Aorta (tissue), 5 donors: ENCODE measurements at places on chromosomes 12 and 14. TPM values are rescaled to one million over a fixed set of nuclear protein-coding genes. Genes with fewer than 3 reads are reported as not detected.

GRCh38 chr14:55026441-55026792 lies 482 bp downstream of the WDHD1 start:
- no peaks in the 10 kb centered on the region for H3K36me3 ChIP-seq
- DNase-seq: no peak
- peak overlapping the region; percentile 42 for H3K4me3 ChIP-seq

GRCh38 chr12:110776410-110776809 lies 33.7 kb upstream of the PPP1CC start:
- no peak for DNase-seq
- H3K4me1 ChIP-seq: no peaks in the 10 kb centered on the region
- H3K27me3 ChIP-seq: no peaks in the 10 kb centered on the region
- no peak overlapping the region for H3K27ac ChIP-seq
- H3K4me3 ChIP-seq: no peak overlapping the region

DNA sequence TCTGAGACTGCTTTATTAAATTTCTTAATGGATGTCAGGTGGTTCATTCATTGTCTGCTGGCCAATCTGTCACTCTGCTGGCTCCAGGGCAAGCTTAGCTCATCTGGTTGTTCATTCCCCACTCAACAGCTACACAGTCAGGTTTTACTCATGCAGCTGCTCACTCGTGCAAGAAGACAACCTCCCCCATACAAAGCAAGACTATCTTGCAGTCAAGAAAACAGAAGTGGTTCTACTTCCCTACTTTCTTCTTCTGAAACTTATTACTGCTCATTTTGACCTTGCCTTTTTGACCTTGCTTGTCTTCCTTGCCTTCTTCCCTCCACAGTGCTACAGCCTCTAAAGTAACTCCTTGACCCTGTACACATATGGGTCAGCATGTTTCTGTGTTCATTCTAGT lies 277.9 kb downstream of the SSPN start:
- H3K27me3 ChIP-seq: no peaks in the 10 kb centered on the region
- H3K4me1 ChIP-seq: no peaks in the 10 kb centered on the region
- H3K4me3 ChIP-seq: no peak overlapping the region
- no peak for DNase-seq
- no peak overlapping the region for H3K27ac ChIP-seq

GRCh38 chr14:91873471-91874415 lies 6.4 kb upstream of the TC2N start:
- peaks cover 7% of the 10 kb centered on the region for H3K4me1 ChIP-seq
- no peak overlapping the region for H3K4me3 ChIP-seq

DNA sequence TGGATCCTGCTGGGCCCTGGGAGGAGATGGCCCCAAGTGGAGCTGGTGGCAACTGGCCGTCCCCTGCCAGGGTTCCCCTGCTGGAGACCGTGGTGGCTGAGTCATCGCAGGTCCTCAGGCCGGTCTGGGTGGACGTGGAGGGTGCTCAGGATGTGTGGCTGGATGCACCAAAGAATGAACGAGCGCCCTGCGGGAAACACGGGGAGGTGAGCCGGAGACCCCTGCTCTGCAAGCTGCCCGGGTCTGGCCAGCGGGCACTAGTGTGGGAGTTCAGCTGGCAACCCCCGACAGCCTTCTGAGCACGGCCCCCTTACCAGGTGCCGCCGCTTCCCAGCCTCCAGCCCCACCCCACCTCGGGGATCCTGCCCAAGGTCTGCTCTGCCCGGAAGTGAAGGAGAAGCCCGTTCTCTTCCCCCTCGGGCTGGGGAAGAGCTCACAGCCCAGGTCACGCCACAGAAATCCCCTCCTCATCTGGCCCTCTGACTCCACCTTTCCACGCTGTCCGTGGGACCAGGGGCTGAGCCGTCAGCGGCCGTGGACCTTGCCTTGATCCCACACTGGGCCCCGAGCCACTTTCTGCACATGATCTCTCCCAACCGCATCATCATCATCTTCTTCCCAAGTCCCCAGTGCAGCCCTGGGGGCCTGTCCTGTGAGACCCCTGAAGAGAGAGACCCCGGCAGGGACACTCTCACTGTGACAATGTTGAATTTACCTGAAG lies 165.5 kb downstream of the KIF26A start:
- no peak overlapping the region for H3K4me3 ChIP-seq
- DNase-seq: peak; percentile 67
- H3K36me3 ChIP-seq: no peaks in the 10 kb centered on the region
- H3K27me3 ChIP-seq: no peaks in the 10 kb centered on the region

- H3K4me1 ChIP-seq: no peaks in the 10 kb centered on the region
- no peak overlapping the region for H3K4me3 ChIP-seq
- no peaks in the 10 kb centered on the region for H3K36me3 ChIP-seq
Measured at GRCh38 chr14:61050417-61050816, 69.4 kb downstream of the SLC38A6 start.

GRCh38 chr14:98494582-98494981 lies 777.4 kb downstream of the BCL11B start:
- DNase-seq: no peak
- H3K27me3 ChIP-seq: no peaks in the 10 kb centered on the region
- no peaks in the 10 kb centered on the region for H3K4me1 ChIP-seq
- H3K27ac ChIP-seq: no peak overlapping the region
- no peaks in the 10 kb centered on the region for H3K36me3 ChIP-seq
- H3K4me3 ChIP-seq: no peak overlapping the region

FBLN5 gene
- 407 TPM for total RNA-seq

- DNase-seq: peak; percentile 14
- H3K4me3 ChIP-seq: no peak overlapping the region
- H3K27ac ChIP-seq: no peak overlapping the region
- H3K27me3 ChIP-seq: no peaks in the 10 kb centered on the region
Measured at GRCh38 chr14:68768316-68768715, 24.6 kb downstream of the ZFP36L1 start.

GLT8D2 gene
- total RNA-seq: 64.4 TPM

CLEC2A gene
- not detected for total RNA-seq

RPGRIP1 gene
- total RNA-seq: 0.39 TPM

ALX1 gene
- total RNA-seq: not detected

GRCh38 chr14:52951681-52952554 lies 1.1 kb upstream of the FERMT2 start:
- H3K27ac ChIP-seq: peak overlapping the region; percentile 43
- H3K4me1 ChIP-seq: peaks cover 5% of the 10 kb centered on the region

HOXC10 gene
- total RNA-seq: 32.0 TPM

RDH11 gene
- total RNA-seq: 34.8 TPM

- no peaks in the 10 kb centered on the region for H3K27me3 ChIP-seq
- H3K36me3 ChIP-seq: no peaks in the 10 kb centered on the region
- H3K4me3 ChIP-seq: no peak overlapping the region
- no peak for DNase-seq
Measured at GRCh38 chr12:104942075-104942474, 16.0 kb downstream of the SLC41A2 start.

- H3K27me3 ChIP-seq: no peaks in the 10 kb centered on the region
- H3K36me3 ChIP-seq: no peaks in the 10 kb centered on the region
Measured at GRCh38 chr12:54134850-54135249, 53.9 kb downstream of the SMUG1 start.

TPH2 gene
- not detected for total RNA-seq

NXPH4 gene
- total RNA-seq: 0.55 TPM

DNA sequence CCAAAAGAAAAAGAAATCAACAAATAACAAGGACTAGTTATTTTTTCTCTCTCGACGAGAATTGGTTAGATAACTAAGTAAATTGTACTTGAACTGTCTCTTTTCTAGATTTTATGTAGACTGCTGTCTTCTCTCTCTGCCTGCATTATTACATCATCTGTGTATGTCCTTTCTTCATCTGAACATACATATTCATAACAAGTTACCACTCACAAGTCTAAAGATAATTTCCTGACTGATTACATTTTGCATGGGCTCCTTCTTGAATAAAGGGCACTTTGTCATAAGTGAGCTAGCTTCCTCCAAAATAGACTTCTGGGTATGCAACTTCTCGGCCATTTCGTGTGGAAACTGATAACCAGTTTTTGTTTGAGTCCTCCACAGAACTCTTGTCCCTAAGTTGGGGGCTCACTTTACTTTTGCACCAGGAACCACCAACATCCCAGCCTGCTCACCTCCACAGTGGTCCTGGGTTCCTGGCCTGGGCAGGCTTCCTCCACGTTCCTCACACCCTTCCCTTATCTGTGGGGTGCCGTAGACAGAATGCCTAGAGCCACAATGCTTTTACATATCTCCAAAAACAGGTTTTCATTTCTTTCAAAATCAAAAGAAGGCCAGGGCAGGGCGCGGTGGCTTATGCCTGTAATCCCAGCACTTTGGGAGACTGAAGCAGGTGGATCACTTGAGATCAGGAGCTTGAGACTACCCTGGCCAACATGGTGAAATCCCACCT lies 6.2 kb upstream of the DDX47 start:
- no peaks in the 10 kb centered on the region for H3K4me1 ChIP-seq
- no peaks in the 10 kb centered on the region for H3K27me3 ChIP-seq
- no peaks in the 10 kb centered on the region for H3K36me3 ChIP-seq
- no peak overlapping the region for H3K4me3 ChIP-seq
- DNase-seq: no peak
- no peak overlapping the region for H3K27ac ChIP-seq

- H3K27ac ChIP-seq: no peak overlapping the region
- DNase-seq: no peak
- no peaks in the 10 kb centered on the region for H3K36me3 ChIP-seq
Measured at GRCh38 chr14:57573173-57573572, 79.5 kb upstream of the CCDC198 start.

- no peak for DNase-seq
- no peaks in the 10 kb centered on the region for H3K36me3 ChIP-seq
- H3K4me1 ChIP-seq: no peaks in the 10 kb centered on the region
- no peak overlapping the region for H3K27ac ChIP-seq
- H3K4me3 ChIP-seq: no peak overlapping the region
Measured at GRCh38 chr12:43329375-43329774, 222.6 kb downstream of the ADAMTS20 start.

DNA sequence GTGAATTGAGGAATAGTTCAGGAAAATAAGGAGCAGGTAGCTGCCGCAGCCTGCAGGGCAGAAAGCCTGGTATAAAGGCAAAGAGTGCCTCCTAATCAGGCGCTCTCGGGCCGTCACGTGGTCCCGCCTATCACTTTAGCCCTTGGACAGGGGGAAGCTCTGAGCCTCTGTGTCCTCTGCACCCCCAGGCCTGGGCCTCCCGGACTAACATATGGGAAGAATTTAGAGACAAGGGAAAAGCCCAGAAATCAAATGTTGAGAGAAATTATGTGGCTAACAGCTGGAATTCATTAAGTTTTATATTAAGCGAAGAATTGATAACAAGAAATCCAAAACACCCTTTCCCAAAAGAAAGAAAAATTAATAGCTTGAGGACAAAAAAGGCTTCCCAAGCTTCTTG lies 417.7 kb downstream of the ATP23 start:
- no peaks in the 10 kb centered on the region for H3K27me3 ChIP-seq
- H3K4me1 ChIP-seq: no peaks in the 10 kb centered on the region
- H3K4me3 ChIP-seq: no peak overlapping the region
- H3K36me3 ChIP-seq: no peaks in the 10 kb centered on the region

- no peak for DNase-seq
- H3K4me3 ChIP-seq: no peak overlapping the region
- H3K27me3 ChIP-seq: no peaks in the 10 kb centered on the region
Measured at GRCh38 chr12:64825143-64826021, 935 bp downstream of the TBC1D30 start.

GRCh38 chr14:75425446-75425845 lies 2.4 kb upstream of the JDP2 start:
- H3K27ac ChIP-seq: no peak overlapping the region
- no peaks in the 10 kb centered on the region for H3K4me1 ChIP-seq
- no peak overlapping the region for H3K4me3 ChIP-seq
- no peaks in the 10 kb centered on the region for H3K36me3 ChIP-seq

DNA sequence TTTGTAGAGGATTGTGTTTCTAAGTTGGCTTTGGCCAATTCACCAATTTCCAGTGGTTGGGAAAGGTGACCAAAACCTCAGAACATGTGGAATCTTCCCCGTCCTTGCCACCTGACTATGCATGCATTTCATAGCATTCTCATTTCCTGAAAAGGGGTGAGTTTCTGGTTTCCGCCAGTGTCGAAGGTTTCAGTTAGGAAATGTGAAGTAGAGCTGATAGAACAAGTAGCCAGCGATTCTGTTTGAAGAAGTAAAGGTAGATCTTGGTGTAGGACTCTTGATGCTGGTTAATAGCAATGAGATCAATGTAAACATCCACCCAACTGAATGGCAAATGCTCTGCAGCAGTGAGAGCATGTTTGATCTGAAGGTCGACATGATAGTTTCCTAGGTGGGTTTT lies 15.9 kb downstream of the SMOC1 start:
- no peaks in the 10 kb centered on the region for H3K36me3 ChIP-seq
- H3K4me1 ChIP-seq: no peaks in the 10 kb centered on the region

DNA sequence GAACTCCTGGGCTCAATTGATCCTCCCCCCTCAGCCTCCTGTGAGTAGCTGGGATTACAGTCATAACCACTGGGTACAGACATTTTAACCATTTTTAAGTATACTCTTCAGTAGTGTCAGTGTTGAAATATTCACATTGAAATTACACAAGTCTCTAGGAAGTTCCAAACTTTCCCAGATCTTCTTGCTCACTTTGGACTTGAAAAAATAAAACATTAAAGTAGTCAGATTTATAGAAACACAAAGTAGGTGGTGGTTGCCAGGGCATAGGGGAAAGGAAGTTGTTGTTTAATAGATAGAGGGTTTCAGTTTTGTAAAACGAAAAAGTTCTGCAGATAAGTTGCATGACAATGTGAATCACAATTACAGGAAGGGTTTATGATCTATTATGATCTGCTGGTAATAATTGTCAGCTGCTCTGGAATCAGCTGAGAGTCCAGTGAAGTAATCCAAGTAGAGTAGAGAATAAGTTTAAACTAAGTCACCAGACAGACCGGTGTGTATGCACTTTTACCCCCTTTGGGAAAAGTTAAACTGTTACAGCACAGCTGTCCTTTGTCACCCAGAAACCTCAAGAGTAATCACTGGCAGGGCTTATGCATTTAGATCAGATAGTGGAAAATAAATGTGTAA lies 27.4 kb downstream of the PCNX1 start:
- no peaks in the 10 kb centered on the region for H3K27me3 ChIP-seq
- H3K4me3 ChIP-seq: no peak overlapping the region
- no peak for DNase-seq
- H3K36me3 ChIP-seq: no peaks in the 10 kb centered on the region
- H3K27ac ChIP-seq: no peak overlapping the region

KLHL33 gene
- 1.3 TPM for total RNA-seq

DNA sequence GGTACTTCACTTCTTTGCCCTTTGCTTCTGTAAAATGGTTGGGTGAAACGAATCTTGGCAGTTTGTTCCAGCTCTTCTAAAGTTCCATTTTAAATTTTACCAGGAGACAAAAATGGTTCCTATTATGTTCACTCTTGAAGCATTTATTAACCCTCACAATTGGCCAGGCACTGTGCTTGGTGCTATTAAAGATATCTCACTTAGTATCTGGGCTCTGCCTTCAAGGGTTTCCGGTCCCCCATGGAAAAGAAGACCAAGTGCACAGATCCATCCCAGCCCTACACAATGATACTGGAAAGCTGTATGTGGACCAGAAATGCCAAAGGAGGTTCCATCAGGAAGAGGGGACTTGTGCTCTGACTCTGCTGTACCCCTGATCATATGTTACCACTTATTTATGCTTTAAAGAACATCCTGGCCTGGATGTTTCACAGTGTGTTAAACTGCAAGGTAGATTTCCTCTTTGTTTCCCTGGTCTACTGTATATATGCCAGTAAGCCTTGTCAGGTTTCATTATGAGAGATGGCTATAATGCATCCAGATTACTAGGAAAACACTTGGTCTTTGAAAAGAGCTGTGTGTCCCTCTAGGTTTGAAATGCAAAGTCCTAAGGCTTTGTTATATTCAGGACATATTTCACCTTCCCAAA lies 154.8 kb downstream of the PRKCH start:
- H3K27me3 ChIP-seq: no peaks in the 10 kb centered on the region
- no peak for DNase-seq
- no peak overlapping the region for H3K4me3 ChIP-seq
- no peaks in the 10 kb centered on the region for H3K36me3 ChIP-seq
- no peaks in the 10 kb centered on the region for H3K4me1 ChIP-seq

RFLNA gene
- 1.2 TPM for total RNA-seq
